ENCODE measurements at places on chromosomes 5 and 9. TPM values are rescaled to one million over a fixed set of nuclear protein-coding genes. Genes with fewer than 3 reads are reported as not detected.

- DNase-seq: no peak
- no peak overlapping the region for H3K4me3 ChIP-seq
- H3K27me3 ChIP-seq: no peaks in the 10 kb centered on the region
- H3K27ac ChIP-seq: no peak overlapping the region
- no peaks in the 10 kb centered on the region for H3K4me1 ChIP-seq
- H3K36me3 ChIP-seq: peaks cover 94% of the 10 kb centered on the region
These were observed 73.4 kb downstream of the PHF2 start for GRCh38 chr9:93649610-93650261.

DNA sequence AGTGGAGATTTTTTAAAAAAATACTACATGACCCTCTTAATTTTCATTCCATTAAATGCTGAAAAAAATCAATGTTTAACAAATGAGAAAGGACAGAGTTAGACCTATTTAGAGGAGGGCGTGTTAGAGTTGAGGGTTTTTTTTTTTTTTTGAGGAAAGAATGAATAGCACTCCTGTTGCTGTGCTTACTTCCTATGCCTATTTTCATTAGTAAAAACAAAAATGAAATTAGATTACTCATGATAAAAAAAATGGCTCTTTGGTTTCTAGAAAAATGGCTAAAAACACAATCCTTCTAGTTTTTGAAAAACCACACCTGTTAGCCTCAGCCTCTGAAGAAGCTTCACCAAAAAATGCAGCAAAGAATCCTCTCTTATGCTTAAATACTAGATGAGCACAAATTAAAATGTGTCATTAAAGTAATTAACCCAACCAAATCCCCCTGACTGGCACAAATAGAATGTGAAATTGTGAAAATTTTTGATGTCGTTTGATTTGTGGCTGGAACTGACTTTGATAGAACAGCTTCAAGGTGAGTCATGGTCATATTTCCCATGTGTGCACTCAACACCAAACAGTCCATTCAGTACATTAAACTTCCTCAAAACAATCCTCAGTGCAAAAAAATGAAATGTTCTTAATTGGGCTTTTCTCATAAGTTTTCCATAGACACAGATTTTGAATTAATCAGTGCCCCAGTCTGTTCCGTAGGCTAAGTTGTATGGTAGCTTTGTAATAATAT lies 98.0 kb downstream of the MACIR start:
- H3K4me1 ChIP-seq: no peaks in the 10 kb centered on the region
- H3K36me3 ChIP-seq: no peaks in the 10 kb centered on the region
- no peaks in the 10 kb centered on the region for H3K27me3 ChIP-seq
- no peak overlapping the region for H3K4me3 ChIP-seq
- H3K27ac ChIP-seq: no peak overlapping the region

DNA sequence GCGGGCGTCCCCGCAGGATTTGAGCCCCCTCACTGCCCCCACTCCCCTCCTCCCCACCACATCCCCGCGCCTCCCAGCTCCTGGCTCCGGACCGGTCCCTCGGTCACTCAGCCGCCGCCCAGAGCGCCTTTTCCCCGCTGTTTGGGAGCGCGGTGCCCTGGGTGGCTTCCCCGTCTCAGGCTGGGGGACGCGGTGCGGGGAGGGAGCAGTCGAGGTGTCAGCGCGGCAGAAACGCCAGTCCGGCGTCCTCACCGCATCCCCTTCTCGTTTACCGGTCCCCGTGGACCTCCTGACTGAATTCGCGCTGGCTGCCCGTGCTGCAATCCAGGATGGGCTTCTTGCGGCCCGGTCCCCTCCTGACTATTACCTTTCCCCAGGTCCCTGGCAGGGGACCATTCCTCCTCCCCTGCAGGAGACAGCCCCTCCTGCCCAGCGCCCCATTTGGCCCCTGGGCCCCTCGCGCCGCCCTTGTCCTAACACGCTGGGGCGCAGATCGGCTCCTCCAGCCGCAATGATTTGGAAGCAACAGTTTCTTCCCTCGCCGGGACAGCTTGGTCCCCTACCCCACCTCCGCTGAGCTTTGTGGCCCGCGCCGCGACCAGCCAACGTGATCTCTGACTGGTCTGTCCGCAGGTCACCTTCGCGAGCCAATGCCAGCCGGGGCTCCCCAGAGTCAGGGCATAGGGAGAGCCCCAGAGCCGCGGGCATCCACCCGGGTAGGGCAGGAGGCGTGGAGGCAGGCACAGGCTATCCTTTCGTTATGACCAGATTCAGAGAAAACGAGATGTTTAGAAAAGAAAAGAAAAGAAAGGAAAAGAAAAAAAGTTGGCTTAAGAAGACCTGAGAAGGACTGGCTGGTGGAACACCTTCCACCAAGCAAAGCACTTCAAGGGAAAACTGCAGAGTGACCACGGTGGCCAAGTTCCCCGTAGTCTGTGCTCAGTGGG lies 1.2 kb downstream of the ANKRD33B start:
- H3K27ac ChIP-seq: peak overlapping the region; percentile 55
- peaks cover 56% of the 10 kb centered on the region for H3K27me3 ChIP-seq
- no peaks in the 10 kb centered on the region for H3K36me3 ChIP-seq
- peaks cover 42% of the 10 kb centered on the region for H3K4me1 ChIP-seq

DNA sequence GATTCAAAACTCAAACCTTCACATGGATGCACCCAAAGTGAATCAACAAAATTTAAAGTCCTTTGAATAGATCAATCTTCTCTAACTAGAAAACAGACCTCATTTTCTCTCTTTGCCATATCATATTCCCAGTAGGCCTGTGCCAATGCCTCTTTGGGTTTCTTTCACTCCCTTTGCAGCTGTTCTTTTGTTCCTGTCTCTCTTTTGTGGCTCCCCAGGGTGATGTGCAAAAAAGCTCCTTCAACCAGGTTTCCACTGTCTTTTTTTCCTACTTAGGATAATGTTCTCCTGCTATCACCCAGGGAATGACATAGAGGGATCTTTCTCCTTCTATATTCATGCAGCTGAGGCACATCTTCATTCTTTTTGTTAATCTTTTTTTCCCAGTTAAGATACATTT lies 54.6 kb downstream of the MARCHF3 start:
- H3K36me3 ChIP-seq: no peaks in the 10 kb centered on the region
- no peak overlapping the region for H3K4me3 ChIP-seq
- H3K27me3 ChIP-seq: no peaks in the 10 kb centered on the region
- no peak for DNase-seq
- no peak overlapping the region for H3K27ac ChIP-seq
- peaks cover 4% of the 10 kb centered on the region for H3K4me1 ChIP-seq

GRCh38 chr5:72878854-72879253 lies 62.4 kb downstream of the TNPO1 start:
- no peak for DNase-seq
- no peak overlapping the region for H3K4me3 ChIP-seq
- no peaks in the 10 kb centered on the region for H3K4me1 ChIP-seq
- H3K27ac ChIP-seq: no peak overlapping the region

DNA sequence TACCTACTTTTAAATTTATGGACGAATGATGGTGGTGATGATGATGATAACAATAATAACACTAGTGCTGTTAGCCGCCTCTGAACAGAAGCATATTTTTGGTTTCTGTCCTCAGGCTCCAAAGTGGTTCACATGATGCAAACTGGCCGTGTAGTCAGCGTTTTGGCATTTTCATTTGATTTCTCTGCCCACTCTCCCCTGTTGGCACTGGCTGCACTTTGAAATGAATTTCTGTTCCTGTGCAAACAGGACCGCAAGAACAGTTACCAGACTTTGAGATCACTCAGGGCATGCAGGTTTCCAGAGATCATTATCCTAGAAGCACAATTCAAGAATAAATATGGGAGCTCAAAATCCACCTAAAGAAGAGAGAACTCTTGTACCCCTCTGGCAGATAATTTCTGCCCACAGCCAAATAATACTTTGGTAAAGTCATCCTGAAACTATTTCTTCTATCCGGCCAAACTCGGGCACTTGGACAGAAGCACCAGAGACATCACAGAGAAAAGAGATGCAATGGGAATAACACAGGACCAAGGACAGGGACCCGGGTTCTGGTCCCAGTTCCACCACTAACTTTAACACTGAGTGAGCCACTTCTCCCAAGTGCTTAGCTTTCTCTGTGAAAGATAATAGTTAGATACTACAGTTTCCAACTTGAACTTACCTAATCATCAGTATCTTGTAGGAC lies 201.7 kb upstream of the PTGER4 start:
- DNase-seq: peak; percentile 72
- peak overlapping the region; percentile 71 for H3K27ac ChIP-seq
- H3K4me3 ChIP-seq: no peak overlapping the region
- no peaks in the 10 kb centered on the region for H3K27me3 ChIP-seq
- H3K4me1 ChIP-seq: peaks cover 19% of the 10 kb centered on the region

DNA sequence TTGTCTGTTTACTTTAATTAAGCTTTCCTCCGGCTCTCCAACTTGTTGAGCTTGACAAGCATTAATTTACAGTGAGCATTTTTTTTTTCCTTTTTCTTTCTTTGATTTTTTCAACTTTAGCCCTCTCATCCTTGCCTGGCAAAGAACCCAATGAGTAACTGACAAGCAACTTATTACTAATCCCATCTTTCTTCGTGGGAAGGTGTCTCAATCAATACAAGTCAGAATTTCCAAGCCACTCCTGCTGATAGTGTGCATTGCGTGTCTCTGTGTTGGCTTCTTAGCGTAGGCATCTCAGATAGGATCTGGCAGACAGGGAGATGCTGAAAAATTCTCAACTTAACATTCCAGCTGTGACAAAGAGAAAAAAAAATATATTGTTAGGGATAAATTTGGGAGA lies 527.7 kb upstream of the WWC1 start:
- no peak overlapping the region for H3K4me3 ChIP-seq
- DNase-seq: no peak
- H3K27me3 ChIP-seq: no peaks in the 10 kb centered on the region
- no peaks in the 10 kb centered on the region for H3K4me1 ChIP-seq
- H3K27ac ChIP-seq: no peak overlapping the region

DNA sequence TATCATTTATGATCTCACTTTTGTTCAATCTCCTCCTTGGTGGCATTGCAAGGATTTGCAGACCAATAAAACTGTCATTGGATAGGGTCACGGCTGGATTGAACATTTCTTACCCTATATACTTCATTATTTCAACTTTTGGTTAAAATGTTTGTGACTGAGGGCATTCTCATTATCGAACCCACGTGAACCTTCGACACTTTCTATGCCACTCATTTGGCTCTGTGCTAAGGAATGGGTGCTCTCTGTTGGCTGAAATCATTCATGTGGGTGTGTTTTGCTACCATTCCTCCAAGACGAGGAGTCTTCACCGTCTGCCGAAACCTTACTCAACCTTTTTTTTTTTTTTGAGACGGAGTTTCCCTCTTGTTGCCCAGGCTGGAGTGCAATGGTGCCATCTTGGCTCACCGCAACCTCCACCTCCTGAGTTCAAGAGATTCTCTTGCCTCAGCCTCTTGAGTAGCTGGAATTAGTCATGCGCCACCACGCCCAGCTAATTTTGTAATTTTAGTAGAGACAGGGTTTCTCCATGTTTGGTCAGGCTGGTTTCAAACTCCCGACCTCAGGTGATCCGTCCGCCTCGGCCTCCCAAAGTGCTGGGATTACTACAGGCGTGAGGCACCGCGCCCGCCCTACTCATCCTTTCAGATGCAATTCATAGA lies 62.5 kb downstream of the CSNK1A1 start:
- H3K36me3 ChIP-seq: no peaks in the 10 kb centered on the region
- peak overlapping the region; percentile 91 for H3K27ac ChIP-seq
- peaks cover 90% of the 10 kb centered on the region for H3K4me1 ChIP-seq
- DNase-seq: no peak

Gene MARCHF3
- 5.7 TPM for total RNA-seq

- no peaks in the 10 kb centered on the region for H3K27me3 ChIP-seq
- H3K27ac ChIP-seq: no peak overlapping the region
- no peak for DNase-seq
These were observed 304.4 kb downstream of the TLE1 start for GRCh38 chr9:81384911-81385310.

DNA sequence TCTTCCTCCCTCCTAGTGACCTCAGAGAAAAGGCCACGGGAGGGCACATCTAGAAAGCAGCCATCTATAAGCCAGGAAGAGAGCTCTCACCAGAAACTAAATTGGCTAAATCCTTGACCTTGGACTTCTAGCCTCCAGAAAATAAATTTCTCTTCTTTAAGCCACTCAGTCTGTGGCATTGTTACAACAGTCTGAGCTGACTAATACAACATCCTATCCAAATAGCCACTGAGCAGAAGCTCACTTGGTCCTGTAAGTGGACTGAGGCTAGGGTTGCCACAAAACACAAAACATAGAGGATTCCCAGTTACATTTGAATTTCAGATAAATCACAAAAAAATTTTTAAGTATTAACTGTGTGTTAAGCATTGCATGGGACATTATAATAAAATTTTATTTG lies 383.4 kb downstream of the MLLT3 start:
- H3K36me3 ChIP-seq: no peaks in the 10 kb centered on the region
- no peak overlapping the region for H3K27ac ChIP-seq
- no peaks in the 10 kb centered on the region for H3K27me3 ChIP-seq
- DNase-seq: no peak
- H3K4me3 ChIP-seq: no peak overlapping the region
- H3K4me1 ChIP-seq: no peaks in the 10 kb centered on the region

Gene PCDHA2
- total RNA-seq: 0.68 TPM

DNA sequence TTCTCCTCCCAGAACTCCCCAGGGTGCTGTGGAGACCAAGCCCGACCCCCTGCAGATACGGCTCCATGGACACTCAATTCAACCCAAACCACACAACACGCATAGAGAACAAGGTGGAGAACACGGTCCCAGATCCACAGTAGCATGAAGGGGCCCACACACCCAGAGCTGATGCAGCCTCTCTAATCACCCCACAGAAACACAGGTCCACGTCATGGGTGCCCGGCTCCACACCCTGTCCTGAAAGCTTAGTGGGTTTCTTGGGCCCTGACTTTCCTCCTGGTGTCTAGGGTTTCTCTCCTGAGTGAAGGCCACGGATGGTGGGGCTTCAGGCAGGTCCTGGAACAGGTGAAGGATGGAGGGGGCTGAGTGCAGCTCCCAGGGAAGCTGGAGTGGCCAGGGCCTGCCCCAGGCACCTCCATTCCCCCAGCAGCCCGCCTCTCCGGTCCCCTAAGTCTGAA lies 1.5 kb upstream of the SLC23A1 start:
- no peaks in the 10 kb centered on the region for H3K36me3 ChIP-seq
- no peak overlapping the region for H3K27ac ChIP-seq
- H3K4me3 ChIP-seq: peak overlapping the region; percentile 20
- no peak for DNase-seq
- no peaks in the 10 kb centered on the region for H3K4me1 ChIP-seq

Gene CCNO
- not detected for total RNA-seq

GRCh38 chr5:77935506-77936364 lies 159.6 kb upstream of the TBCA start:
- H3K4me1 ChIP-seq: no peaks in the 10 kb centered on the region

Gene INSL4
- not detected for total RNA-seq

Gene NUDT12
- 20.7 TPM for total RNA-seq

DNA sequence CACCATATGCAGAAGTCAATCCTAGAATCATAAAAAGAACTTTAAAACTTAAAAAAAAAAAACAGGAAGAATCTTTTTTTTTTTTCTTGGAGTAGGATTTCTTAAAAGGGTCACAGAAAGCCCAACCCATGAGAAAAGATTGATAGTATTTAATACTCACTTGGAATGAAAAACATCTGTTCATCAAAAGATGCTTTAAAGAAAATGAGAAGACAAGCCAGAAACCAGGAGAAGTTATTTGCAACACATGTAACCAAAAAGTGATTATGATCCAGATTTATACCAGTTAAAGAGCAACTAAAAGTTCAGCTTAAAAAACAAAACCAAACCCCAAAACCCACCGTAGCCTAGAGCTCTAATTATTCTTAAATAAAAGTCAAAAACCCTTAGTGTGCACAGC lies 69.3 kb downstream of the TLE4 start:
- peaks cover 5% of the 10 kb centered on the region for H3K4me1 ChIP-seq
- no peak overlapping the region for H3K4me3 ChIP-seq
- no peak overlapping the region for H3K27ac ChIP-seq
- no peak for DNase-seq
- H3K27me3 ChIP-seq: no peaks in the 10 kb centered on the region

GRCh38 chr9:135584934-135585333 lies 23.4 kb downstream of the PAEP start:
- H3K27me3 ChIP-seq: peaks cover 23% of the 10 kb centered on the region
- DNase-seq: peak; percentile 51
- no peak overlapping the region for H3K27ac ChIP-seq
- no peaks in the 10 kb centered on the region for H3K4me1 ChIP-seq
- H3K4me3 ChIP-seq: no peak overlapping the region

Measured in sigmoid colon (tissue), 7 donors.